NCI-H1092 treated with DMSO at 0.1 percent for 48 hours (cell line): ENCODE measurements at places on chromosomes 4 and X.

DNA sequence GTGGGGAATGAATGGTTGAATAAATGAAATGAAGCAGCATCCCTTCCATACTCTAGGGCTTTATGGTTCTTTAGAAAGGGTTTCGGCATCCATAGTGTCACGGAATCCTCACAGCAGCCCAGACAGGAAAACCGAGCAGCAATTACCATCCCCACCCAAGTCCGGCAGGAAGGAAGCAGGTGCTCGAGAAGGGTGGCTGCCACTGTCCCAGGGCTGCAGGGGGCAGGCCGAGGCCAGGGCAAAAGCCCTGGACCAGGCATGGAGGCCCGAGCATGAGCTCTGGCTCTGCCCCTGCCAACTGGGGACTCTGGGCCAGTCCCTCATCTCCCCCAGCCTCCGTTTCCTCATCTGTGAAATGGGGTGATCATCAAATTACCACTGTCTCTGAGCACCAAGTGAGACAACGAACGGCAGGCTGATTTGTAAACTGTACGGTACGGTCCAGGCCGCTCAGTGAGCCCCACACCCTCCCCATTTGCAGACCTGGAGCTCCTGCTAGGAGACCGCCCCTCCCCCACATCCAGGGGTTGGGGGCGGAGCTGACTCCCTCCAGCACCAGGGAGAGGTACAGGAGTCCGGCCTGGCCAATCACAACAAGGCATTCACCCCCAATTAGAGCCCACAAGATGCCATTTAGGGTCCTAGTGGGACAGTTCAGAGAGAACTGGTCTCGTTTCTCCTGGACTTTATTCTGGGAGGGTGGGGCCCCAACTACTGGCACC, 100.4 kb downstream of the WFS1 start:
- DNase-seq: no peak

GRCh38 chrX:110852180-110852579, 56.6 kb upstream of the CHRDL1 start:
- peak; percentile 9 for DNase-seq

- no peak for DNase-seq
Observed at GRCh38 chr4:181971411-181971810, 271.8 kb upstream of the TENM3 start.

GRCh38 chrX:8462488-8462887, 2.1 kb upstream of the VCX3B start:
- DNase-seq: no peak

- no peak for DNase-seq
Observed at GRCh38 chr4:1187182-1187581, 14.8 kb upstream of the SPON2 start.

DNA sequence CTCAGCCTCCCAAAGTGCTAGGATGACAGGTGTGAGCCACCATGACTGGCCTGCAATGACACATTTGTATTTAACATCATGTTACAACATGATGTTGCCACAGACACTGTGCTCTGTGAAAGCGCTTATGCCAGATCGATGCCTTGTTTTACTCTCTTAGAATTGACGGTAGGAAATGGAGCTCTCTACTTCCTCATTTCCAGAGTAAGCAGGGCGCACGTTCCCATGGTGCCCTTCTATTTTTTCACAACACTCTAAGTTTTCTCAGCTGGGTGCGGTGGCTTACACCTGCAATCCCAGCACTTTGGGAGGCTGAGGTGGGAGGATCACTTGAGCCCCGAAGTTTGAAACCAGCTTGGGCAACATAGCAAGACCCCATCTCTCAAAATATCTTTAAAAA, 60.7 kb upstream of the DHRSX start:
- DNase-seq: no peak

DNA sequence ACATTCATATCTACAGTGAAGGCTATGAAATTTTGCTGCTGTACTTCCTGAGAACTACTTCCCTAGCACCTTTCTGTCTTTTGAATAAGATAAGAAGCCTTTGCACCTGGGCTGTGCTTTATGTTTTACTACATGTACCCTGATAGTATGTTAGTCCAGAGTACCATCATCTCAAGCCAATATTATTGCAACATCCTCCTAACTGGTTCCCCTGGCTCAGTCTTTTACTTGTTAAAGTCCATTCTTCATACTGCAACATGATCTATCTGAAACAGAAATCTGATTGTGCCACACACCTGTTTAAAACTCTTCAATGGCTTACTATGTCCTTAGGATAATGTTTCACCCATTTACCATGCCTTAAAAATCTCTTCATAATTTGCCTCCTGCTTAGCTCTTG, 102.3 kb downstream of the AGTR2 start:
- DNase-seq: no peak

DNA sequence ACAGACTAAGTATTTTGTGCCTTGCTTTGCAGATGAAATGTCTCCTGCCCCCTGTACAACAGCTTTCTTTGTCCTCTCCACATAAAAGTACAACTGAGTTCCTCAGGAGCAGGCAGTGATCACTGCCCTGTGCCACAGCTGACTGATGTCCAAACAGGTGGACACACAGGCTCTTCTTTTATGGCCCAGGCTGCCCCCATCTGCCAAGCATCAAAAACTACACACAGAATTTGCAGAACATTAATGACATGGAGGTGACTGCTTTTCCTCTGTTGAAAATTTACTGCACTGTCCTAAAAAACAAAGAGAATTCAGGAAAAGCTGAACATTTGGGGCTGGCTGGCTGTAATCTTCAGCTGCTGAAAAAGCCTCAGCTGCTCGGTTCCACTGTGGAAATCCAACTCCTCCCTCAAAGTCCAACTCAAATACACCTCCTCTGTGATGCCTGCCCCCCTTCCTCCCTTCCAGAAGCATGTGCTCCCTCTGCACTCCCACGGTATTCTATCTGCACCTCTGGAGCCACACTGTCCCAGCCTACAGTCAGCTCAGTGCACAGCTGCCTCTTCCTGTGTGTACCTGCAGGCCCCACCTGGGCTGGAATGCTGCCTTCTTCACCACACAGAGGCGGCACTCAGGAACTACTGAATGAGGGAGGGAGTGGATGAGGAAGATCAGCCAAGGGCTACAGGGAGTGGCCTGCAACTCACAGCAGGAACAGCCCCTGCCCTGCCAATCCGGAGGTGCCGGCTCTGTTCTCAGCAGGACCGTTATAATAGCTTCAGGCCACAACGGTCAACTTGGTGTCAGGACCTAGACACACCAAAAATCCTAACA, 10.3 kb downstream of the AFAP1 start:
- DNase-seq: peak; percentile 3

DNA sequence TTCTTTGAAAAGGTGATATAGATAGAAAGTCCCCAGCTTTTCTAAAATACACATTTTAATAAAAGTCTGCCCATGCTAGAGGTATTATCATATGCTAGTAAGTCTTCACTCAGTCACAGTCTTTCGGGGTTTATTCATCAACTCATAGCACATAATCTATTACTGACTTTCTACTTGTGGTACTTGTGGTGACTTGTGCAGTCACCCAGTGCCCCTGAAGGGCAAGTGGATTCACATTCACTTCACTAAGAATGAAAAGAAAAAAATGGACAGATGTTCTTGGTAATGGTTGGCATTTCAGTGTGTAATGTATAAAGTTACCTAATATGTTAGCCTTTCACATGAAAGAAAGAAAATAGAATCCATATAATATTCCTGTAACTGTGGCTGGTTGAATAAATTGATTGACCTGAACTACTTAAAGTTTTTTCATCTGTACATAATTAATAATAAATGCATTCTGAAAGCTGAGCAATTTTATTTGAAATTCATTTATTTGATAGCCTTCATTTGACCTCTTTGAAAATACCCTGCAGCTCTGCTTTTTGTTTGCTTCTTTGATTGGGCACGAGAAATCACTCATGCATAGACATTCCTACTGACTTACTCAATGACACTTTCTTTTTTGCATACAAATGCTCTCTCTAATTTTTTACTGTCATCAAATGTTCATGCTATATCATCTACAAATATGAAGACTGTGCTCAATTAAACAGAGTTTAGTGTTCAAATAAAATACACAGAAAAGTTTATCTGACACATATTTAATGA, 39.5 kb upstream of the ZNF330 start:
- DNase-seq: no peak

- no peak for DNase-seq
Observed at GRCh38 chrX:30530606-30531005, 47.0 kb downstream of the TASL start.

- no peak for DNase-seq
Observed at GRCh38 chr4:38815885-38816782, 11.5 kb upstream of the TLR1 start.

- DNase-seq: no peak
Observed at GRCh38 chrX:47751670-47752069, 85.0 kb upstream of the ZNF81 start.

DNA sequence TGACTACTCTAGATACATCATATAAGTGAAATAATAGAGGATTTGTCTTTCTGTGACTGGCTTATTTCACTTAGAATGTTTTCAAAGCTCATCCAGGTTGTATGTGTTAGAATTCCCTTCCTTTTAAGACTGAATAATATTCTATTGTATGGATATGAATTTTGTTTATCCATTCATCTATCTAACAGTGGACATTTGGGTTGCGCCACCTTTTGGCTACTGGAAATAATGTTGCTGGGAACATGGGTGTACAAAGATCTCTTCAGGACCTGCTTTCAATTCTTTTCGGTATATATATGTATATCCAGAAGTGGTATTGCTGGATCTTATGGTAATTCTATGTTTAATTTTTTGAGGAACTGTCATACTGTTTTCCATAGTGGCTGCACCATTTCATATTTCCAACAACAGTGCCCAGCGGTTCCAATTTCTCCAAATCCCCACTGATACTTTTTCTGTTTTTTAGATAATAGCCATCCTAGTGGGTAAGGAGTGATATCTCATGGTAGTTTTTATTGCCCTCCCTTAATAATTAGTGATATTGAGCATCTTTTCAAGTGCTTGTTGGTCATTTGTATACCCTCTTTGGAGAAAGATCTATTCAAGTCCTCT, 3.4 kb upstream of the SCD5 start:
- peak; percentile 43 for DNase-seq

GRCh38 chr4:27716693-27717430, 856.2 kb downstream of the STIM2 start:
- no peak for DNase-seq

GRCh38 chr4:104532677-104533076, 38.0 kb upstream of the CXXC4 start:
- no peak for DNase-seq

DNA sequence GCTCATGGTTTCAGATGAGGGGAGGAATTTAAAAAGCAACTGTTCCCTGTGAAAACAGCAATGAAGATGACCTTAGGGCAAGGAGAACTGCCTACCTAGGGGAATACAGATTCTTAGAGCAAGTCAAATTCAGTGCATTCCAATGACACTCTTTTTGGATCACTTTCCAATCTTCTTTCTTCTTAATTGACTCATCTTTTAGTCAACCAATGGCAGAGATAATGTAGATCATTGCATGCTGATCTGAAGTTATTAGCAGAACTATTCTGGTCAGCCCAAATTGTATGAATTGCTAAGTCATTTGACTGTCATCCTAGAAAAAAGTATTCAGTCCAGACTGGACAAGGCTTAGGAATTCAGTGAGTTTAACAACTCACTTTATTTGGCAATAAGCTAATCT, 12.6 kb upstream of the NR3C2 start:
- DNase-seq: no peak

GRCh38 chr4:3375688-3376087, 66.1 kb upstream of the HGFAC start:
- DNase-seq: peak; percentile 20

GRCh38 chr4:142550965-142551364, 295.1 kb downstream of the INPP4B start:
- DNase-seq: no peak

- no peak for DNase-seq
Observed at GRCh38 chr4:159736411-159736810, 633.5 kb downstream of the RAPGEF2 start.

DNA sequence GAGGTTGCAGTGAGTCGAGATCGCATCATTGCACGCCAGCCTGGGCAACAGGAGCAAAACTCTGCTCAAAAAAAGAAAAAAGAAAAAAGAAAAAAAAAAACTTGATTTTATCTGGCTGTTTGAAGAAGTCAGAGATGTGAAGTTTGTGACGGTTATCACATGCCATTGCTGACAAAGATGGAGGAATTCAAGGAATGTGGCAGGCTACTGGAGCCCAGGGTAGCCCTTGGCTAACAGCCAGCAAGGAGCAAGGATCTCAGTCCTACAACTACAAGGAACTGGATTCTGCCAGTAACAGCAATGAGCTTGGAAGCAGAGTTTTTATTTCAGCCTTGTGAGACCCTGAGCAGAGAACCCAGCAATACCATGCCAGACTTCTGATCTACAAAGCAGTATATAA, 24.3 kb upstream of the TET2 start:
- no peak for DNase-seq

DNA sequence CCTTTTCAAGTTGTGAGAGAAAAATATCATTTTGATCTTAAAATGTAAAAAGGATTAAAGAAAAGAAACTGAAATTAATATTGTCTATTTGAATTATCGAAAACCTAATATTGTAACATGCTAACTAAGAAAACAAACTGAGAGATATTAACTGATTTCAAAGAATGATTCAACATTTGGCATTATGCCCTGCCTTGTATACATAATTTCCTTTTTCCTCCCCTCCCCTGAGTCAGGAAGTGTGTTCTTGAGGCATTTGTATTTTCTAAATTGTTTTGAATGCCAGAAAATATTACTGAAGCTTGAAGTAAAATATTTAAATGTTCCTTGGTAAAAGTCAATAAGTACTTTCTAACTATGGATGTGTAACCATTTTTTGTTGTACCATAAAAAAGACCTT, 49.4 kb downstream of the RPS6KA3 start:
- no peak for DNase-seq

DNA sequence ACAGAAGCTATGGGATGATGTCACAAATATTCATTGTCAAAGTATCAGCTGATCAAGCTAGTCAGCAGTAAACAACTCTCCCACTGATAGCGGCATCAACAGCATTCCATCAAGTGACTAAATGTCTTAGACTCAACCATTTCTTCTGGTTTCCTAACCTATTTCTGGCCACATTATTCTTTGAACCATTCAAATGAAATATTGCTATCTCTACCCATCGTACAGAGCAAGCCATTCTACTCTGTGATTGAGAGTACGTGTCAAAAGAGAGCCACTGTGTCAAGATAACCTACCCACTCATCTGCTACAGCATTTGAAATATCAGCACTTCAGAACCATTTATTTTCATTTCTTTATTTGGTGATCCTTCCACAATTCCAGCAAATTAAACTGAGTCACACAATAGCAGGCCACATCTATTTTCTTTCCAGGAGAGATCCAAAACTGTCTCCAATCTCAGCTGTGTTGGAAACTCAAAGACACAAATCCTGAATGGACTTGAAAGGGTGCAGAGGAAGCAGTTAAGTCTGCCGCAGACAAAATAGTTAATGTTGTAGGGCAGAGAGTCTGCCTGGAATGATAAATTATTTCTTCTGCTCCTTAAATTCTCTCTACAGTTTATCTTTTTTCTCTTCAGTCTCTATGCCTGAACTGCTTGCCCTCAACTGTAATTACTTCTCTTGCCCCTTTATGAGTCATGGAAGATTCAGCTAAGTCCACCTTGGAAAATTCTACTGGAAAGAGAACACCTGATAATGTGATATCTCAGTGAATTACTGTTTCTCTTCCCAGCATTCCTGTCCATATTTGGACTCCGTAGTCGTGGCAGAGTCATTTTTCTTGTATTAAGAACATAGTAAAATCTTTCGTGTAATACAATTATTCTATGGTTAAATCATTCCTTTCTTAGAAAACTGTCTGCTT, 364.8 kb downstream of the PDGFC start:
- no peak for DNase-seq
